Dermis blood vessel endothelial cell (primary cell): ENCODE measurements at places on chromosomes 1 and 21. TPM values are rescaled to one million over a fixed set of nuclear protein-coding genes. Genes with fewer than 3 reads are reported as not detected.

- no peak for DNase-seq
Observed at GRCh38 chr1:34683616-34684015, 71.2 kb upstream of the GJB5 start.

DNA sequence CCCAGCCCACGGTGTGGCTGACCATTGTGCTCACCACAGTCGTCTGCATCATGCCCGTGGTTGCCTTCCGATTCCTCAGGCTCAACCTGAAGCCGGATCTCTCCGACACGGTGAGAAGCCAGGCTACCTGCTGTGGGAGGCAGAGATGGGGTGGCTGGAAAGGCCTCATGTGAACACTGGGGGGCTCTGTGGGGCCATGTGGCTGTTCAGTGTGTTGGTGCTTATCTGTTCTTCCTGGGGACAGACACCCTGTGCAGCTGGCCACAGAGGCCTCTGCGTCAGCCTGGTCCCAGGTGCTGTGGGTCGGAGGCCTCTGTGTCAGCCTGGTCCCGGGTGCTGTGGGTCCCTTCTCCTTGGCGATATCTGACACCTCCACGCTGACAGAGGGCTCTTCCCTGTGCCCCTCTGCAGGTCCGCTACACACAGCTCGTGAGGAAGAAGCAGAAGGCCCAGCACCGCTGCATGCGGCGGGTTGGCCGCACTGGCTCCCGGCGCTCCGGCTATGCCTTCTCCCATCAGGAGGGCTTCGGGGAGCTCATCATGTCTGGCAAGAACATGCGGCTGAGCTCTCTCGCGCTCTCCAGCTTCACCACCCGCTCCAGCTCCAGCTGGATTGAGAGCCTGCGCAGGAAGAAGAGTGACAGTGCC, 23.2 kb downstream of the ATP8B2 start:
- DNase-seq = no peak

GRCh38 chr1:31154000-31154631, 85.6 kb downstream of the NKAIN1 start:
- DNase-seq = no peak

GRCh38 chr1:112272101-112272772, 123.8 kb upstream of the CTTNBP2NL start:
- DNase-seq = no peak

DNA sequence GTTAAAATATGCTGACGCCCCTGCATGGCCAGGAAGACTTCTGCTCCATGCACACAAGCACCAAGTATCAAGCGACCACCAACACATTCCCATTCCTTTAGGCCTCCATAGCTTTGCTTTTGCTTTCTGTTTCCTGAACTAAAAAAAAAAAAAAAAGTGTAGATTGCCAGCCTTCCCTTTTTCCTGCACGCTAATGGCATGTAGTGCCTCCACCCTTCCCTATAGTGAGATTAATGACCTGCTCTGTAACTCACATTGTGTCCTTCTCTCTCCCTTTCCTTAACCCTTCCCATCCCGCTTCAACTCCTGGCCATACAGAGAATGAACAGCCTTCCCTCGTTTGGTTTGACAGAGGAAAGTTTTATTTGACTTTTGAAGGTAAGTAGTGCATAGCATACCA, 57.1 kb upstream of the DYNLT5 start:
- no peak for DNase-seq

DNA sequence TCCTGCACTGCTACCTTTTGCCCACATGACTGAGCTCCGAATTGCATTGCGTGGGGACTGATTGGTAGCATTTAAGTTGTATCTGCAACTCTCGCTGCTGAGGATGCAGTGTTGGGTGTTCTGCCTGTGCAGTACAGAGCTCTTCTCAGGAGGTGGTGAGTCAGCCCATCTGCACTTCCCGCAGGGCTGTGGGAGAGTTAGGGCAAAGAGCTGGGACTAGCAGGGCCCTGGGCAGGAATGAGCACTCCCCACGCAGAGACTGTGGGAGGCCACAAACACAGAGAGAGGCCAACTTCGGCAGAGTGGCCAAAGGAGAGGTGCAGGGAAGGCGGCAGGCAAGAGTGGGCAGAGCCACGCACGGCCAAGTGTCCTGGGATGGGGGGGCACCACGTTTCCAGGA, 244.7 kb downstream of the SIPA1L2 start:
- DNase-seq = peak; percentile 59

DNA sequence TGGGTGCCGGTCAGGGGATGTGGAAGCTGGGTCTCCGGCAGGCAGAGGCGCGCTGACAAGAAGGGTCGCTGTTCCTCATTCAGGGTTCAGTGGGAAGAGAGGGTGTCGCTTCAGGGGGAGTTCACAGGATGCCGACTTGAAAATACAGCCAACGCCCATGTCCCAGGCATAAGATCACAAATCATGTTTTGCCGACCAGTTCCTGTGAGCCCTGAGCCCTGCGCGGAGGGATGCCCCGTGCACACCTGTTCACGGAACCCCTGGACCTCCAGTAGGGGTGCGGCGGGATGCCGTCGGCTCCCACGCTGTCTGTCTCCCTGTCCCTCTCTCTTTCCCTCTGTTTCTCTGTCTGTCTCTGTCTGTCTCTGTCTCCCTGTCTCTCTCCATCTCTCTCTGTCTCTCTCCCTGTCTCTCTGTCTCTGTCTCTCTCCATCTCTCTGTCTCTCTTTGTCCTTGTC, 26.8 kb downstream of the TP73 start:
- no peak for DNase-seq

DNA sequence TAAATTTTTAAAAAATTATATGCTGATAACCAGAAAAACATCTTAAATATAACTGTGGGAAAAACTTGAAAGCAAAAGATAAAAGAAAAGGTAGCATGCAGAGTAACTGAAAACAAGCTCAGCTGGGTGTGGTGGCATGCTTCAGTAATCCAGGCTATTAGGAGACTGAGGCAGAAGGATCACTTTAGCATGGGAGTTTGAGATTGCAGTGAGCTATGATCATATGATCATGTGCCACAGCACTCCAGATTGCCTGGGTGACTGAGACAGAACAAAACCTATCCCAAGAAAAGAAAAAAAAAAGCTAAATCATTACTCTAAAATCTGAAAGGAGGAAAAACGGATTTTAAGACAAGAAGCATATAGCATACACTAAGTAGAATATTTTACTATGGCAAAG, 1624.0 kb downstream of the AMY1C start:
- DNase-seq = no peak

- no peak for DNase-seq
Observed at GRCh38 chr21:42388740-42389448, 7.0 kb downstream of the TMPRSS3 start.

GRCh38 chr1:201505503-201505890, 1.4 kb downstream of the CSRP1 start:
- DNase-seq = peak; percentile 83

DNA sequence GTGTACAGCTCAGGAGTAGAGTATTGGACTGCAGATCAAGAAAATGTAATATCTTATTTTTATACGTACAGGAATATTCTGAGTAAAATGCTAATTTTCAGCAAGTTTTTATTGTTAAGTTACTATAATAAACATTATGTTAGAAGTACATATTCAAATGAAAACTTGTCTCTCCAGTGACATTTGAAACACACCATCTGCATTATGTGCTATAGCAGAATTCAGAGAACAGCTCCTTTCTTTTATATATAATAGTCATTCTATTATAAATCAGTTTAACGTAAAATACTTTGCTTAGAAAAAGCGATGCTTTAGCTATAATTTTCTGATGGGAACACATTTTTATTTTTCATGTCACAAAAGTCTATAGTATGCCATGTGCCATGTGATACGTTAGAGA, 249.0 kb downstream of the PTPRC start:
- DNase-seq = no peak

DNA sequence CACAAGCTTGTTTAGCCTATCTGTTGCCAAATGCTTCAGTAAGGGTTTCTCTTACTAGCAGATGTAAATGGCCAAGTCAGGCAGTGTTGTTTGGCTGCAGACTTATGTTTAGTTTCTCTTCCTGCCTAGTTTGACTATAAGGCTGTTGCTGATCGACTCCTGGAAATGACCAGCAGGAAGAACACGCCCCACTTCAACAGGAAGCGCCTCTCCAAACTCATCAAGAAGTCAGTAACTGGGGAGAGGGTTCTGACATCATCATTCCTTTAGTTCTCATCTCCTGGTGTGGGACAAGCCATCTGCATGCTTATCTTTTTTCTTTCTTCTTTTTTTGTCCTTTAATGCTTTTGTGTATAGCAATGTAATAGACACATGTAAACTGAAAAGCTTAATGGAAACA, 25.1 kb downstream of the RRP1B start:
- peak; percentile 78 for DNase-seq

GRCh38 chr1:1069711-1070676, 4.1 kb downstream of the RNF223 start:
- DNase-seq = no peak

DNA sequence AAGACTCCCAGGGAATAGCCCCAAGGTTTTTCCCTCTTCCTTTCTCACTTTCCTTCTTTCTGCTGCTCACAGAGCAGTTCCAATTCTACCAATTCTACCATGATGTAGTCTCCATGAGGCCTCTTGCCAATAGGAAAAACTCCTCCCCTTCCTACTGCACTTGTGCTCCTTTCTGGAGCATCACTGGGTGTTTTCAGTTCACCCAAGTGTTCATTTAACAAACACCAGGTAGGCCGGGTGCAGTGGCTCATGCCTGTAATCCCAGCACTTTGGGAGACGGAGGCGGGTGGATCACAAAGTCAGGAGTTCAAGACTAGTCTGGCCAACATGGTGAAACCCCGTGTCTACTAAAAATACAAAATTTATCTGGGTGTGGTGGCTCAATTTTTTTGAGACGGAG, 26.6 kb upstream of the H3-3A start:
- DNase-seq = no peak

- DNase-seq = no peak
Observed at GRCh38 chr1:113834716-113835115, 22.4 kb upstream of the RSBN1 start.

GRCh38 chr1:151579436-151580225, 32.2 kb upstream of the SNX27 start:
- no peak for DNase-seq

DNA sequence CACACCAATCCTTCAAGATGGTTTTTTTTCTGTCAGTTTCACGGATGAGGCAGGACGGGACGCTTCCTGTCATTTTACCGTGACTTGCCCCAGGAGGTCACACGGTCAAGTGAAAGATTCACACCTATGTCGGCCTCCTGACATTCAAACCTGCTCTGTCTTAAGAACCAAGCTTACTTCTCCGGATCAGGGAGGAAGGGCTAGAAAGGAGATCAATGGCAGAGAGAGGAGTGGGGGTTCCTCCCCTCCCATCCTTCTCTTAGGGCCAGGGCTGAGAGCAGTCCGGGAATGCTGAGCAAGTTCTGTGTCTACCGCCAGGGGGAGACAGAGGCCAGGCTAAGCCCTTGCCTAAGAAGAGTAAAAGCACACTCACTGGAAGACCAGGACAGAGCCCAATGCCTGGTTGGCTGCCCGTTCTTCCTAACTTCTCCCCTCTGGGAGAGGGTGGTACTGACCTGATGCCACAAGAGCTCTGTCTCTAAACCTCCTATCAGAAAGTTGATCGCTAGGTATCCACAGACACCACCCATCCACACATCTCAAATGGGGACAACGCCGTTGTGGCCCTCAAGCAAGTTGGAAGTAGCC, 1.1 kb upstream of the PPM1J start:
- peak; percentile 97 for DNase-seq

GRCh38 chr1:115665319-115666096, 23.7 kb downstream of the VANGL1 start:
- DNase-seq = no peak

DNA sequence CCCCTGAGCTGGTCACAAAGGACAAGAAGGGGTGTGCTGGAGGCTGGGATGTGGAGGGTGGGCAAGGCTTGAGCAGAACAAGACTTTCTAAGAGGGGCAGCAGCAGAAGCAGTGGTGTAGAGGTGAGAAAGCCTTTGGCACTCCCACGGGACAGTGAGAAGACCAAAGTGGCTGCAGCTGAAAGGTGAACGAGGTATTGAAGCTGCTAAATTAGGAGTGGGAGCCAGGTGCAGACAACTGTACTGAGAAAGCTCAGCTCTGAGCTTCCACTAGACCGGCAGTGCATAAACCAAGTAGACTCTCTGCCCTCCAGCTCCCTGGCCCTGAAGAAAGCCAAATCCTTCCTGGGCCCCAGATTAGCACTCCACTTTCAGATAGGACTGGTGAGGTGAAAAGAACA, 93.0 kb downstream of the VWA5B1 start:
- DNase-seq = no peak

DNA sequence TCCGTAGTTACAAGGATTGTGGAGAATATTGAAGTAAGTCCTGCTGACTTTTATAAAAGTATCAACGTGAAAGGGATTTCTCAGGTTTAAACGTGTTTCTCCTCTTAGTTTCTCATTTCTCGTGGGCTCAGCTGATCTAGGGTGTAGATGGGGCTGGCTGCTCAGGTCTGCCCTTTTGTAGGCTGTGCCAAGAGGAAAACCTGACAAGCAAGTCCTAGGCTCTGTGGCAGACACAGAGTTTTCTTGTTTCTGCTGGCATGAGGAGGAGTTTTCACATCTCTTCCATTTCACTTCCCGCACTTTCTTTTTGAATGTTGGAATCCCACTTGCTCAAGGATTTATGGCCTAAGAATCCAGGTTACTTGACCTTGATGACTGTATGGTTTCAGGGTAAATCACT, 14.8 kb downstream of the VPS13D start:
- no peak for DNase-seq

DNA sequence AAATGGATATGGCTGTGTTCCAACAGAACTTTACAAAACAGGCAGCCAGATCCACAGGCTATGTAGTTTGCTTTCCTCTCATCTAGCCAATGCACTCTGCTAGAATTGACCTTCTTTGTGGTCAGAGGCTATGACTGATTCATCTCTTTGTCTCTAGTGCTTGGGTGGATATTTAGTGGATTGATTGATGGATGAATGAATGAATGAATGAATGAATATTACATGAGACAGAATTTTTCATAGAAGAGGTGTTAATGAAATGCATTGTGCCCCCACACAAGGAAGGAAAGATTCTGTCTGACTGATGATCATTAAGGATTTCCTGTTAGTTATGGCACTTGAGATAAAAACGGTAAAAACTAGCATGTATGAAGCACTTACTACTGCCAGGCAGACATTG, 50.5 kb upstream of the ZYG11A start:
- DNase-seq = peak; percentile 72

The PTBP2 gene
- 25.4 and 25.6 TPM in 2 replicates for total RNA-seq

The EXO1 gene
- total RNA-seq = 6.8 and 17.6 TPM in 2 replicates

The SPAG17 gene
- total RNA-seq = 0.51 TPM in 1 of 2 replicates, not detected in the other

The PAQR6 gene
- 0.19 and 0.68 TPM in 2 replicates for total RNA-seq

The ATP5PO gene
- 125 and 193 TPM in 2 replicates for total RNA-seq

The C1orf94 gene
- total RNA-seq = not detected in 2 replicates

The TCHHL1 gene
- not detected in 2 replicates for total RNA-seq

The RIMS3 gene
- 0.28 and 0.34 TPM in 2 replicates for total RNA-seq

The IL20 gene
- not detected in 2 replicates for total RNA-seq

The FCER1A gene
- total RNA-seq = not detected in 2 replicates
